Endothelial cell (in vitro differentiated cells): ENCODE measurements at places on chromosomes 6 and 20.

GRCh38 chr6:109461733-109462526, 6.4 kb upstream of the MICAL1 start:
- no peak for DNase-seq

DNA sequence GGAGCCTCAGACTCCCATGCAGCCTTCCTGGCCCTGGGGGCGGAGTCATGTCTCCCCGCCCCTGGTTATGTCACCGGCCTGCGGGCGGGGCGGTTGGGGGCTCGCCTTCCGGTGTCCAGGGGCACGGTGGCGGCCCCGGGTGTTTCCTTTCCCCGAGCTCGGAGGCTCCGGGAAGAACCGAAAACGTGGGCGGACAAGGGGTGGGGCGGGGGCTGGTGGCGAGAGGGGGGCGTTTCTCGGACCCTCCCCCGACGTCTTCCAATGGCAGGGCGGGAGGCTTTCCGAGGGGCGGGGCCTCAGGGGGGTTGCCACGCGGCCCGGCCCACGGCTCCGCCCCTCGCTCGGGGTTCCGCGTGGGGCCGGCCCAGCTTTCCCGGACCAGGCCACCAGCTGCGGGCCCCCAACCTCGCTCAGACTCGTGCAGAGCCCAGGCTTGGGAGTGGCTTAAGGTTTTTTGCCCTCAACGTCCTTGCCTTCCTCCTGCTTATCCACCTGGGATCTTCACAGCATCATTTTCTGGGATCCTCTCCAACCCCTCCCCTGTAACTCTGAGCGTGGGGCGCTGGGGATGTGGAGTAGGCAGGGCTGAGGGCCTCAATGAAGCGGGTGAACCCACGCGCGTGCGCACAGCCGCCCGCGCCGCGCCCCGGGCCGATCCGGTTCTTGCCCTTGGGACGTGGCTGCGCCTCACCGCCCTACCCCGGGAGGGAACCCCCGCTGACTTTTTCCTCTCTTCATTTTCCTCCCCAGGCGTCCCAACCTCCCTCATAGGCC, 2.1 kb upstream of the NRN1 start:
- DNase-seq = peak; percentile 93

DNA sequence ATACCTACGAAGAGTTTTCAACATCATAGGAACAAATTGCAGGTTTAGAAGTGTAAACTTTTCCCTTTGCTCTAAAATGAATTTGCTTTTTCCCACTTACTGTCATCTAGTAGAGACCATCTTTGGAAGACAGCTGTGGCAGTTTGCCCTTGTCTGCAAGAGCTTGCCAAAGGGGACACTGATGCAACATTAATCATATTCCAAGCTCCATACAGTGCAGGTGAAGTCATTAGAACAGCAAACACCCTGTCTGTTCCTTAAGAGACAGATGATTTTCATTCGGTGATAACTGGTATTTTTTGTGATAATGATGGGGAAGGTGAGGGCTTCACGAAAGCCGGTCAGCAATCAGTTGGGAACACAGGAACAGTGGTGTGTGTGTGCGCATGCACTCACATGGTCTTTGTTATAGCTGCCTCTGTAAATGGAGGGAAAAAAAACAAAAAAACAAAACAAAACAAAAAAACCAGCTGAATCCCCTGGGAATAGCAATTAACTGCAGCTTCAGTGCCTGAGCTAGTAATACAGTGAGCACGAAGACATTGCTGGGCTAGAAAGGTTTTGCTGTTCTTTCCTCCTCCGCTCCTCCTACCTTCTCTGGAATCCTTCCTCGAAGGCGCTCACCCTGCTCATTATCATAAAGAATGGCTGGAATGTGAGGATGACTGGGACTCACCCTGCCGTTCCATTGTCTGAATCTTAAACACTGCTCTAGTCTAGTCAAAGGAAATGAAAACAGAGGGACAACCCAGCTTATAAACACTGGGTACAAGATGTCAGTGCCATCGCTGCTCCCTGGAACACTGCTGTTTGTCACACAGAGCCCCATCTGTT, 35.2 kb upstream of the KIF13A start:
- no peak for DNase-seq

GRCh38 chr20:17878912-17879602, 89.5 kb downstream of the SNX5 start:
- DNase-seq = no peak

DNA sequence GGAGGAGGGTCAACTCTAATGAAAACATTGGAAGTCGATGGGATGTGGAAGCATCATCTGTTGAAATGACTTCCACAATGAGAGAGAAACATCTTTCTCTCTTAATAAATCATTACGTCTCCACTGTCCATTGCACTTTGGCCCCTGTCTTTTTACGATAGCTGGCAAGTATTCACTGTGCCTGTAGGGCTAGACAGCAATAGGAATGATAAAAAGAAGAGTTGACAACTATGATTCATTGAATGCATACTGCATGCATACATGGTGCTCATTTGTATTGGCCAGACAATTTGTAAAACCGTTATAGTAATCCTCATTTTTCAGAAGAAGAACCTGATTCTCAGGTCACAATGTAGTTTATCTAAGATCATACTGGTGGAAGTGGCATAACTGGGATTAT, 220.3 kb downstream of the KCNQ5 start:
- no peak for DNase-seq

DNA sequence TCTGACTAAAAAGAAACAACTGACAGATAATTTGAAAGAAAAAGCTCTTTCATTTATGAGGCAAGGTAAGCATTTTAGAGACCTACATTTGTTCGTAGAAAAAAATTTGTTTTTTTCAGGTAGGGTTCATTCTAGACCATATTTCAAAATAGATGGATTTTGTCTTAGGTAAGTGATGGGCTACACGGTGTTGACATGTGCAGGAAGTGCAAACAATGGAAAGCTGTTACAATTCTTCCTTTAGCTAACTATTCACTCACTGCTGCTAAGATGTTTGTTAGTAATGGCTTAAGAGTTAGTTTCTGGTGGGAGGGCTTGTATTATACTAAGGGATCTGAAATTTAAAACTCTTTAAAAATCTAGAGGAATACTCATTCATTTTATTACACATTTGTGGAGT, 96.7 kb downstream of the CD109 start:
- DNase-seq = no peak

DNA sequence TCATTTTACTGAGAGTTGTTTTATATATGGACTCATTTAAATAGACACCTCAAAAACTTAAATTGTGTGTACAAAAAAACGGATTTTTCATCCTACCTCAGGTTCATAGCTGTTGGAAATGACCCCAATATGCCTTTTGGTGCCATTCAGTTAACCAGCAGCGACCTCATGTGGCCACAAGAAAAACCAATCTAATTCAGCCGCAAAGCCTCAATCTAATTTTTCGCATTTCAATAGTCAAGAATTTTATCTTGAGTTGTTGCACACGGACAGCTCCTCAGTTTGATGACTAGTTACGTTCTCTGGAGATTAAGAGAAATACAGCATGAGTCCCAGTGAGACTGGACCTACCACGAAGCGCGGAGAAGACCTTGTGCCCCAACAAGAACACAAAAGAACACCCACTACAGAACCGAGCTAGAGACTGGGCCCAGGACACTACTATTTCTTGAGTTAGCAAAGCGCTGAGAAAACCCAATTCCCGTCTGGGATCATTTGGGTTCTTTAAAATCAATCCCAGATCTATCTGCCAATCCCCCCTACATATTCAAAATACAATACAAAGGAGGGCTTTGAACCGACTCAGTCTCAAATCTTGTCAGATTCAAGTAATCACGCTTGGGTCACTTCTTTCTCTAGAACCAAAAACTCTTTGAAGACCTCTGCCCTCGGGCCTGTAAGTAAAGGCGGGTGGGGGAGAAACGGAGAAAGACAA, 1.1 kb downstream of the TCP11 start:
- peak; percentile 54 for DNase-seq

GRCh38 chr6:44061375-44062104, 65.7 kb downstream of the MRPL14 start:
- no peak for DNase-seq

GRCh38 chr20:49668181-49668877, 45.3 kb downstream of the B4GALT5 start:
- DNase-seq = no peak

- no peak for DNase-seq
Measured at GRCh38 chr6:29510746-29511300, 23.1 kb upstream of the MAS1L start.

GRCh38 chr6:25456249-25457040, 177.3 kb downstream of the CARMIL1 start:
- DNase-seq = no peak

- DNase-seq = peak; percentile 46
Measured at GRCh38 chr20:31675828-31676608, 38.3 kb downstream of the COX4I2 start.

DNA sequence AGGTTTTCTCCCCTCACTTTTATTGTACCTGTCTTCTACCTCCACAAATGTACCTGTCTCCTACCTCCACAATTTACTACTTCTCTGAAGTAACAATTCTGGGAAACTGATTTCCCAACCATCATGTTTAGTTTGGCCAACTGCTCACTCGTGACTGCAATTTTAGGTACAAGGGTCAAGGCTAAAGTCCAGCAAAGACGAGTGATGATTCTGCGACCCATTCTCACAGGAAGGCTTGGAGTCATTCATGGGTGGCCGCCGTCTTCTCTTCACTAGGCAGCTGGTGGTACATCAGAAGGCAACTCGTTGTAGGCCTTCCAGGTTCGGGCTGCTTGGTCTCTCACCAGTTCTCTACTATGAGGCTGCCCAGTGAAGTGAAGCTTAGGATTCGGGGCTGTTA, 483.8 kb upstream of the JARID2 start:
- DNase-seq = no peak

DNA sequence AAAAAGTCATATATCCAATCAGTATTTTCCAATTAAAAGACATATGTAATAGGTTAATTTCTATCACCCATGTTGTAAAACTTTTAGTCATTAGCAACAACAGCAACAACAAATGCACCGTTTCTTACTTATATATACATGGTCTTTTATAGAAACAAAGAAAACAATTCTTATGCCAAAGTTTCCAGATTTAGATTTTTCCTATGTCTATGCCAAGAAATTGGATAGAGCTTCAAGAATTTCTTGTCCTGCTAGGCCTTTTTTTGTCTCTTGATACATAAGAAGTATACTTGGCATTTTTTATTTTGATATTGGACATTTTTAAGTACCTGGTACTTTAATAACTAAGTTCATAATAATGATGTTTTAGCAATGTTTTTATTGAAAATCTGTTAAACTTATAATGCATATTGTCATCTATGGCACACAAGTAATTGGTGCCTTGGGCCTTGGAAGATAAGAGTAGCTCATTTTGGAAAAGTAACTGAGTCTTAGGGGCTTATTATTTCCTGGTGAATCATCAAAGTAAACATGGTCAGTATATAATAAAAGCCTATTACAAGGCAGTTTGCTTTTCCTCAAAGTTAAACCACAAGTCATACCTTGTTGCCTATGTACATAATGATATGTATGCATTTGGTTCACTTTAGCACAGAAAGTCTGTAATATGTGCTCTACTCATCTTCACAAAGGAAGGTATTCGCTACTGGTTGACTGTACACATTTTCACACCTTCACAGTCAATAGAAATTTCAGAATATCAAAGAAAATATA, 10.1 kb upstream of the FRK start:
- no peak for DNase-seq

GRCh38 chr20:21342656-21343345, 39.7 kb downstream of the XRN2 start:
- no peak for DNase-seq

GRCh38 chr6:75331151-75331550, 46.6 kb upstream of the TMEM30A start:
- DNase-seq = no peak

- DNase-seq = peak; percentile 45
Measured at GRCh38 chr6:125154761-125155135, 1.2 kb downstream of the TPD52L1 start.

- DNase-seq = no peak
Measured at GRCh38 chr6:123844011-123844410, 40.3 kb downstream of the NKAIN2 start.

GRCh38 chr6:104326173-104327001, 533.3 kb downstream of the HACE1 start:
- DNase-seq = no peak

- peak; percentile 71 for DNase-seq
Measured at GRCh38 chr20:53578492-53579222, 15.0 kb downstream of the ZNF217 start.

DNA sequence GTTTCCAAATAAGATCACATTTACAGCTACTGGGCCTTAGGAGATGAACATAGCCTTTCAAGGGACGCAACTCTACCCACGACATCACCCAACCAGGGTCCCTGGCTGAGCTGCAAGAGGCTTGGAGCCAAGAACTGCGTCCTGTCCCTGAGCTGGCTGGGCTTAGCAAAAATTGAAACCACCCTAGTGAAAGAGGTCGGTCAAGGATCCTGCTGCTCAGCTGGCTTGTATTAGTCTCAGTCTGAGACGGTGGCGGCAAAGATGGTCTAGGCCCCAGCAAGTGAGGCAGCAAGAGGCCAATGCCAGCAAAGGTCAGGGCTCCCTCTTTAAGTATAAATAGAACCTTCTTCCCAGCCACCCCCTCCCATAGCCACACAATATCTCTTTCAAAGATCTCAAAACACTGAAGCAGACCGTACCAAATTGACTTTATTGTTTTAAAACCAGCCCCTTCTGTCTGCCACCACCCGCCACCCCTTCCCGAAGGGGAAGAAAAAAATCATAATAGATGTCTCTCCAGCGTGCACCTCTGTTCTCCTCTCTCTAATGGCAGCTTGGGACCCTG, 140.5 kb downstream of the EYA2 start:
- no peak for DNase-seq

GRCh38 chr20:44666066-44666465, 14.6 kb upstream of the ADA start:
- no peak for DNase-seq

- DNase-seq = no peak
Measured at GRCh38 chr6:25576919-25577318, 75.1 kb upstream of the SCGN start.

DNA sequence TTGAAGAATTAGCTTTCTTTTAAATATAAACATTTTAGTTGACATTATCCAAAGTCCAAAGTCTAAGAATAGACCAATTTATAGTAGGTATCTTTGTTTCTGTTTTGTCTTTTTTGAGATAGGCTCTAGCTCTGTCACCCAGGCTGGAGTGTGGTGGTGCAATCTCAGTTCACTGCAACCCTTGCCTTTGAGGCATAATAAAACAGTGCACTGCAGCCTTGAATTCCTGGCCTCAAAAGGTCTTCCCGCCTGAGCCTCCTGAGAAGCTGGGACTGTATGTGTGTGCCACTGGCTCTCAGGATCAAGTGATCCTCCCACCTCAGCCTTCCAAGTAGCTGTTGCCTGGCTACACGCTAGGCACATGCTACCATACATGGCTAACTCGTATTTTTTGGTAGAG, 135.4 kb downstream of the REV3L start:
- DNase-seq = no peak

- DNase-seq = no peak
Measured at GRCh38 chr6:16200321-16200883, 38.0 kb upstream of the GMPR start.
